ENCODE measurements at places on chromosomes 5 and 9.

DNA sequence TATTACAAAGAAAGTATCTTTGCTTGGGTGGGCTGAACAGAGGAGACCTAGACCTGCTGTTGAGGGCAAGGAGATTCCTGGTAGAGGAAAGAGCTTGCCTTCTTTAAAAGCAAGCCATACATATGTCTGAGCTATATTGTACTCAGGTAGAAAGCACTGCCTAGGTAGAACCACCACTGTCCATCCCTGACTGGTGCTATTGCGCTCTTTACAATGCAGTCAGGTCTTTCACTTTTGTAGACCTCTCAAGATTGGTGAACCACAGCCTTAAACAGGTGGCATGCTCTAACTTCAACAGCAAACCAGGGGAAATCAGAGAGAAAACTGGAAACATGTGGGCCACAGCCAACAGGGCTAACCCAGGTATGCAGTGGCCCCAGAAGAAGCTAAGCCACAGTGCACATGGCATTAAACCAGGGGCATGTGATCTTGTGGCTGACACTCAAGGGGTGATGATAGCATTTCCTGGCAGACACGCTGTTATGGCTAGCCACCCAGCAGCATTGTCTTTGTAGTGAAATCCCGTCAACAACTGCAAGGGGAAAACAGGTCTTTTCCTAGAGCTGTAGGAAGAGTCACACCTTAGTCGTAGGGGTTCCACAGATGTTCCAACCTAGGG, 253.9 kb upstream of the PCSK5 start:
- DNase-seq, result no peak

- DNase-seq, result no peak
Measured at GRCh38 chr5:73702534-73702933, 76.5 kb downstream of the ARHGEF28 start.

DNA sequence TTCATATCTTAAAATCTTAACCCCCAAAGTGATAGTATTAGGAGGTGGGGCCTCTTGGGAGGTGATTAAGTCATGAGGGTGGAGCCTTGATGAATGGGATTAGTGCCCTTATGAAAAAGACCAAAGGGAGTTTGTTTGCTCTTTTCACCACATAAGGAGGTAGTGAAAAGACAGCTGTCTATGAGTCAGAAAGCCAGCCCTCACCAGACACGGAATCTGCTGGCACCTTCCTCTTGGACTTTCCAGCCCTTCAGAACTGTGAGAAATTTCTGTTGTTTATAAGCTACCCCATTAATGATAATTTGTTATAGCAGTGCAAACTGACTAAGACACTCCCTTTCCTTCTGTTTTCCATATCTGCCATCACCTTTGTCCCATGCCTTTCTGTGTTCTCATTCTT, 20.8 kb downstream of the IFNB1 start:
- no peak for DNase-seq

DNA sequence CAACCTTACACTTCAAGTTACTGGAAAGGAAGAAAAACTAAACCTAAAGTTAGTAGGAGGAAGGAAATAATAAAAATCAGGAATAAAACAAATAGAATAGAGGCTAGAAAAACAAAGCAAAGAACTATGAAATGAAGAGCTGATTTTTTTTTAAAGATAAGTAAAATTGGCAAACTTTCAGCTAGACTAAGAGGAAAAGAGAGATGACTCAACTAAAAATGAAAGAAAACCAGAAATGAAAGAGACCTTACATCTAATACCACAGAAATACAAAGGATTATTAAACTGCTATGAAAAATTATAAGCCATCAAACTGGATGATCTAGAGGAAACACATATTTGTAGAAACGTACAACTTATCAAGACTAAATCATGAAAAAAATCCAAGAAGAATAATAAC, 60.0 kb downstream of the PRRC1 start:
- no peak for DNase-seq

DNA sequence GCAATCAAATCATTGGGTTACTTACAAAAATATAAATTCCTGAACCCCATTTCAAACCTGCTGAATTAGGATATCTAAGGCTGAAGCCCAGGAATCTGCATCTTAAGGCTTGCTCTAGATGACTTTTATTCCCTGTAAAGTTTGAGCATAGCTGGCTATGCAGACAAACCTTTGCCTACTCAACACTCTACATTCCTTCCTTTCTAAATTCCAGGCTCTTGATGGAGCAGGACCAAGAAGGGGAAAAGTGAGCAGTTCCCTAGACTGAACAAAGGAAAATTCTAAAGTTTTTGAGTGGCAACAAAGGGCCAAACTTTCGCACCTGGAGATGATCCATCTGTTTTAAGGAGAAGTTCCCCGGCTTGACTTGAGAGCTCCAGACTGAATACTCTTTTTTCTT, 9.8 kb upstream of the ADRA1B start:
- DNase-seq, result no peak

Measured in H1 (cell line).